ENCODE measurements at places on chromosomes 1 and 21. TPM values are rescaled to one million over a fixed set of nuclear protein-coding genes. Genes with fewer than 3 reads are reported as not detected.

CPLANE2 gene
- 2.9 TPM for polyA plus RNA-seq

APP gene
- polyA plus RNA-seq = 15.2 TPM

GPR3 gene
- 0.96 TPM for polyA plus RNA-seq

NHLH1 gene
- polyA plus RNA-seq = 0.56 TPM

FAM177B gene
- not detected for polyA plus RNA-seq

PLA2G5 gene
- not detected for polyA plus RNA-seq

GPR25 gene
- polyA plus RNA-seq = not detected

LPAR3 gene
- not detected for polyA plus RNA-seq

F3 gene
- polyA plus RNA-seq = not detected

RHD gene
- 0.15 TPM for polyA plus RNA-seq

DYNLT4 gene
- not detected for polyA plus RNA-seq

LCE2C gene
- polyA plus RNA-seq = not detected

RNF186 gene
- polyA plus RNA-seq = 0.41 TPM

ACTA1 gene
- polyA plus RNA-seq = not detected

ACTL8 gene
- polyA plus RNA-seq = not detected

HFM1 gene
- not detected for polyA plus RNA-seq

ABCA4 gene
- 0.37 TPM for polyA plus RNA-seq

PRELP gene
- not detected for polyA plus RNA-seq

ECM1 gene
- 0.66 TPM for polyA plus RNA-seq

RNPC3 gene
- 21.5 TPM for polyA plus RNA-seq

KIAA1614 gene
- polyA plus RNA-seq = 0.09 TPM

MPL gene
- polyA plus RNA-seq = not detected

SH2D2A gene
- polyA plus RNA-seq = 5.3 TPM

ACTN2 gene
- 0.10 TPM for polyA plus RNA-seq

PLXNA2 gene
- polyA plus RNA-seq = not detected

COA7 gene
- 19.6 TPM for polyA plus RNA-seq

RNF11 gene
- 24.0 TPM for polyA plus RNA-seq

HTR6 gene
- polyA plus RNA-seq = 0.79 TPM

ROR1 gene
- polyA plus RNA-seq = 0.04 TPM

GBP3 gene
- polyA plus RNA-seq = 0.21 TPM

All from GM12878 (cell line).